Stimulated activated CD4-positive, alpha-beta T cell treated with anti-CD3 and anti-CD28 coated beads, TNF-alpha, amount 100 ng/mL, for 1 hour (primary cell): ENCODE measurements at places on chromosomes 5 and 9.

GRCh38 chr9:111838439-111838838 lies 43.7 kb upstream of the SHOC1 start:
- DNase-seq, result no peak

- DNase-seq, result no peak
Measured at GRCh38 chr5:81393430-81393782, 528 bp downstream of the ACOT12 start.

GRCh38 chr5:14218897-14219573 lies 75.9 kb downstream of the TRIO start:
- no peak for DNase-seq

DNA sequence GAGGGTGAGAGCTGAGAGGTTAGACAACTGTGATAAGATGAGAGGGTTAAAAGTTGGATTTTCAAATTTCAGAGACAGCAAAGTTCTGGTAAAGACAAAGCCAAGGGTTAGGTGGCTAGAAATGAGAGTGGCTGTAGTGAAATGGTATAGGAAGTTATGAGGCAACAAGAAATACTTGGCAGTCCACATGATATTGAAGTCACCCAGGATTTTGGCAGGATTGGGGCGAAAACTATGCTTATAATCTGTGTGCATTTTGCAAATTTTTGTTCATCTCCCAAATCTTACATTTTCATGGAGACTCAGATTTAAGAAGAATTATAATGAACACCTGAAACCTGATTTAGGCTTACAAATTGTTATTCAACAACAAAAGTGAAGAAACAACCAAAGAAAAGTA lies 35.6 kb downstream of the C9 start:
- no peak for DNase-seq

DNA sequence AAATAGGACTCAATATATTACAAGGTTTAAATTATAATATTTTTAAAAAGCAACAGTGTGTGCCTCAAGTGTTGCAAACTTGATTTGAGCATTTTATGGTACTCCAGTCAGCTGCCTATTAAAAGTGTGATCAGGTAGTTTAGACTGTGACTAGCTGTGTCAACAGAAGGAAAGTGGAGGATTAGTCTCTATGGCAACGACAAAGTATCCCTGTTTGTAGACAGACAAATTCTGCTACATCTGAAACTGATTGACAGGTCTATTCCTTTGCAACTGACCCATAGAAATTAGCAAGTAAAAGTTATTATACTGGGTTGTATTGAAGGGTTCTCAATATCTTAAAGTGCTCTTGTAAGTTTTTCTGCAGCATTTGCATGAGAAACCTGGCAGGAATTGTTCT lies 249.8 kb upstream of the ARRDC3 start:
- DNase-seq, result no peak

DNA sequence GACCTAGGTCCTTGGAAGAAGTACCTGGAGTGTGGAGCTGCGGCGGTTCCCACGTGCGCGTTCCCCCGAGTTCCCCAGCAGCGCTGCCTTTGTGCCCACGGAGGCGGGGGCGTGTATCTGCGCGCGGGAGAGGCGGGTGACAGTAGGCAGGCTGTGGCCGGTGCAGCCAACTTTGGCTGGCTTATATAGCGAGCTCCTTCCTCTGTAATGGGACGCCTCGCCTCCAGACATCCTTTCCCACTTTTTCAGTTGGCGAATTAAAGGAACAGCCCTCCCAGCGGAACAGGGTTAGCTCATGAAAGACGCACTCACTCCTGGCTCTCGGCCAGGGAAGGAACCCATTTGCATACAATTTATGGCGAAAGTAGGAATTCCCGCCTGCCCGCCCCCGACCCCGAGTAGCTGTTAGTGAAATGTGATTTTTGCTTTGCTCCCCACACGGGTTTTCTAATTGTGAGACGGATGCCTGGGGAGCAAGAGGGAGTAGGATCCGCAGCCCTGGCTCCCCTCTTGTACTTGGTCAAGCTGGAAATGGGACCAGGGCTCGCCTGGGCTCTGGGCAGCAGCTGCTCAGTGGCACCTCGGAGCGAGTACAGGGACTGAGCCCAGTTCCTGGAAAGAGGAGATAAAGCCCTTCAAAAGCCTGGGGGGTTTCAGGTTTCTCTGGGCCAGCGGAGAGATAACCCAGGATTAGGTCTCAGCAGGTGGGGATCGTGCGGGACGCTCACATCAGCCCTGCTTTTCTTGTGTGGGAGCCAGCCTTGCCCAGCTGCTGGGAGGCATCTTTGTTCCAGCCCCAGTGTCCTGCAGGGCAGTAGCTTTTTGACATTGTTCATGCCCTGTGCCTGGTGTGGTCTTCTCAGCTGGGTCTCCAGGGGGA lies at the start of gene TNC:
TNC (minus strand) TSS at position 159 of the 880 bp plus-strand sequence. CDS start 27,139 bp downstream, outside the sequence.
- DNase-seq, result no peak

DNA sequence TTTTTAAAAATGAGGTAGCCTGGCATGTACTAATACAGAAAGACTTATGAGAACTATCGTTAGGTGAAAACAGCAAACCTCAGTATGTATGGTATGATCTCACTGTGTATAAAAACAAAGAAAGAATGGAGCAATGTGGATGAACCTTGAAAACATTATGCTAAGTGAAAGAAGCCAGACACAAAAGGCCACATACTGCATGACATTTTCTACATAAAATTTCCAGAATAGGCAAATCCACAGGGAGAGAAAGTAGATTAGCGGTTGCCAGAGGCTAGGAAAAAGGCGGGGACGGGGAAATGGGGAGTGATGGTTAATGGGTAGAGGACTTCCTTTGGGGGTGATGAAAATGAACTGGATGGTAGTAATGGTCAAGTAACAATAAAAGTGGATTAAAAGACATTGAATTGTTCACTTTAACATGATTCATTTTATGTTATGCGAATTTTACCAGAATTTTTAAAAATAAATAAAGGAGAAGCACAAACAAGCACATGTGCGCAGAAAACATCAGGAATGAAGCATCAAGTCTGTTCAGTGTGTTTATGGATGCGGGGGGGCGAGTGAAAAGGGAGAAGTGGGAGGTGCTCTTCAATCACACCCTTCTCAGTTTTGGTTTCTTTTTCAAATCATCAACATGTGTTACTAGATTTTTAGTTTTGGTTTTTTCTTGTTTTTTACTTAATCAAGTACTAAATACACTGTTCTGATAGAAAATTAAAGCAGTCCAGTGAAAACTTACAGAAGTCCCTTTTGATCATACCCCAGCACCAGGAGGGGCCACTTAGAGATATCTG lies 16.3 kb downstream of the ROR2 start:
- no peak for DNase-seq

GRCh38 chr9:35674025-35674361 lies 265 bp downstream of the CA9 start:
- no peak for DNase-seq

GRCh38 chr9:1653282-1653681 lies 361.9 kb upstream of the SMARCA2 start:
- no peak for DNase-seq

DNA sequence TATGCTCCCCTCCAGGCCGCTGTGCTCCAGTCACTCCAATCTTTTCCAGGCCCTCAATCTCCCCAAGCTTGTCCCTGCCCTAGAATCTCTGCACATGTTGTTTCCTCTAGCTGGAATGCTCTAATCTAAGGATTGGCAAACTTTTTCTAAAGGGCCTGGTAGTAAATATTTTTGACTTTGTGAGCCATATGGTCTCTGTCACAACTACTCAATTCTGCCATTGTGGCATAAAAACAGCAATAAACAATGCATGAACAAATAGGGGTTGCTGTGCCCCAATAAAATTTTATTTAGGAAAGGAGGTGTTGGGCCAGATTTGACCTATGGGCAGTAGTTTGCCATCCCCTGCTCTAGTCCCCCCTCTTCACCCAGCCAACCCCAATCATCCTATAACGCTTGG lies 150.5 kb upstream of the LRRTM2 start:
- DNase-seq, result no peak

- DNase-seq, result no peak
Measured at GRCh38 chr5:116655431-116655830, 80.8 kb upstream of the SEMA6A start.

GRCh38 chr5:54745599-54745998 lies 228.0 kb downstream of the SNX18 start:
- DNase-seq, result no peak

DNA sequence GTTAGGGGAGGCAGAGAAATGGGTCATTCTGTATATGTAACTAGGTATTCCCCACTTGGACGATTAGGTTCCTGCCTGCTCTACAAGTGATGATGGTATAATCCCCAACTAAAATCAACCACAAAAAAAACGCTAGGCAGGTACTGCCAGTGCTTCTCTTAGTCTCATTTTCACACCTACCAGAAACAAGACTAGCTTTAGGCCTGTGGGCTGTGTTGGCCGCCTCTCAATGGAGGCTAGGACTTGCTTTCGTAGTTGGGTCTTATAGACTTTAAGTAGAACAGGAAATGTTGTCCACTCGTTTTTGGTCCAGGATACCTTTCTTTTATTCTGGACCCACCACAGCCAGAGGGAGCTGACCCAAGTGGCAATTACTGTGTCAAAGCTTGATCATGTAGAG lies 111.8 kb downstream of the UNC13B start:
- DNase-seq, result no peak

DNA sequence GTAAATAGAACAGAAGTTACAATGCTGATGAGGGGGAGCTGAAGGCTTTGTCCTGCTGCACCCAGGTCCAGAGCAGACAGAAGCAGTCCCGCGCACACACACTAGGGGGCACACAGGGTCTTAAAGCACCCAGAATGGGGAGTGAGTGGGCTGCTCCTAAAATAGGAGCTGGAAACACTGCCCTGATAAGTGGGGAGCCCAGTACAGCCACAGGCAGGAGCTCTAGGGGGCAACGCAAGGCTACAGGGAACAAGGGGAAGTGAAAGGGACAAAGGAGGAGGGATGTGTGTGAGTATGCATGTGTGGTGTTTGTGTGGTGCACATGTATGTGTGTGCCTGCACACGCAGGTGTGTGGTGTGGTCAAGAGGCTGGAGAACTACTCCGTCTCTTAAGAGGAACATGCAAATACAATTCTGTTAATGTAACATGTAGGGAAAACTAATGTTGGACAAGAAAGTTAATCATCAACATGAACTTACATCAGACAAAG lies 191.5 kb downstream of the ROR2 start:
- peak; percentile 14 for DNase-seq

DNA sequence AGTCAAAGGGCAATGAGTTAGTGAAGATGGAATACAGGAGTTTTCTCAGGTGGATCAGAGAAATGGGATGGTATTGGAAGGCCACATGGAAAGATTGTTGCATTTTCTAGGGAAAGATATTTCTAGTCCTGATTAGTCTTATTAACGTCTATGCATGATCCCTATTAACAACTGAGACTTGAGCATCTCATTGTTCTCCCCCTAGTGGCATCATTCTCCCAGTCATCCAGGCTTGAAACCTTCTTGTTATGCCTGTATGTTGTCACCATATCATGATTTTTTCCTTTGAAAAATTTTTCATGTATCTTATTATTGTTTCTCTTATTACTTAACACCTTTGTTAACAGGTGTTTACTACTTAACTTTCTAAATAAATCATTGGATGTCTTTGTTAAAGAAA lies 34.4 kb downstream of the KIF2A start:
- DNase-seq, result no peak

DNA sequence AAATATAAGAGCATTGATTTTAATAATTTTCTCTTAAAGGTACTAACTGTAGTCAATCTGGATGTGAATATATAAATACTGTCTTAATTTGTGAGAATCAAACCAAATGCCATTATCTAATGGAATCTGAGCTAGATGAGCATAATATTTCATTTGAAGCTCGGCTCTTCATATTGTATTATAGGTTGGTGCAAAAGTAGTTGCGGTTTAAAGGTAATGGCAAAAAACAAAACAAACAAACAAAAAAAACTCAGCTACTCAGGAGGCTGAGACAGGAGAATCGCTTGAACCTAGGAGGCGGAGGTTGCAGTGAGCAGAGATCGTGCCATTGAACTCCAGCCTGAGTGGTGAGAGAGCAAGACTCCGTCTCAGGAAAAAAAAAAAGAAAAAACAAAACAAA lies 96.4 kb downstream of the CFAP90 start:
- no peak for DNase-seq

- no peak for DNase-seq
Measured at GRCh38 chr9:134039386-134040175, 14.3 kb downstream of the BRD3OS start.

- no peak for DNase-seq
Measured at GRCh38 chr9:91185193-91185886, 176.4 kb downstream of the AUH start.

- no peak for DNase-seq
Measured at GRCh38 chr9:116282597-116282996, 129.0 kb downstream of the PAPPA start.

DNA sequence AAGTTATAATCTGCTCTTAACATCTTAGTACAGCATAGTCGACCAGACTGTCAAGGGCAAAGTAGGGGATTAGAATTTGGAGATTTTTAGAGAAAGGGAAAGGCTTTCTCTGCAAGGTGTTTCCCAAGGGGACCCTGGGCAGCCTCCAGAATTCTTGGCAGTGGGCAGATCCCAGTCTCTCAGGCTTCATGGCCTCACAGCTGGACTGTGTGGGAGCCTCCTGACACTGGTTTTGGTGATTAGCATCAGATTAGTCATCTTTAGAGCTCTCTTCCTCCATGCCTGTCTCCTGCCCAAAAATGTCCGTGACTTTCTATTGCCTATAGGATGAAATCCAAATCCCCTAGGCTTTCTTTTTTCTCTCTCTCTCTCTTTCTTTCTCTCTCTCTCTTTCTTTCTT lies 370.7 kb downstream of the ZSWIM6 start:
- DNase-seq, result no peak

DNA sequence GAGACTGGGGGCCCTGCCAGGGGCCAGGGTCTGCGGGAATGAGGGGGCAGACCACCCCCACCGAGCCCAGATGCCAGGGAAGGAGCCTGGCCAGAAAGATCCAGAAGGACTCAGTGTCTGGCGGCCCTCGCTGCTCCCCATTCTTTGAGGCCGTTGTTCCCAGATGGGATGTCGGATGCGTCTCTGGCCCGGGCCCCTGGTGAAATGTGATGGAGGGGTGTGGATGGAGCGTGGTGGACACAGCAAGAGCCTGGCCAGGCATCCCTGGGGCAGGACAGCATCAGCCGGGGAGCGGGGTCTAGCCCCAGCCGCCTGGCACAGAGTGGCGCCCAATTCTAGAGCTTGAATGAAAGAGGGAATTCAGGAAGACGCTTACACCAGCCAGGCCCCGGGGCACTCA lies 46.2 kb upstream of the NKD2 start:
- DNase-seq, result no peak

DNA sequence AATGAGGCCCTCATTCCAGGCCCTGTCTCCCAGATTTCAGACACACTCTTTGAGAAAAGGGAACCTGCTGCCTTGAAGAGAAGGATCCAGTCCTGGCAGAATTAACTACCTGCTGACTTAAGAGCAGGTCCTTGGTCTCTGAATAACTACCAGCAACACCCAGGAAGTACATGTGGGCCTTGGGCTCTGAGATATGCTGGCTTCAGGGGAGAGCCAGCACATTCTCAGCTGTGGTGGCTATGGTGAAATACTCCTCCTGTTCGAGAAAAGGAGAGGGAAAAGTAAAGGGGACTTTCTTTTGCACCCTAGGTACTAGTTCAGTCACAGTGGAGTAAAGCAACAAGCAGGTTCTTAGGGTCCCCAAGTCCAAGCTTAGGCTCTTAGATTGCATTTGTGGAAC lies 120.0 kb downstream of the HMHB1 start:
- no peak for DNase-seq
